ENCODE measurements at places on chromosomes 5 and 9.

DNA sequence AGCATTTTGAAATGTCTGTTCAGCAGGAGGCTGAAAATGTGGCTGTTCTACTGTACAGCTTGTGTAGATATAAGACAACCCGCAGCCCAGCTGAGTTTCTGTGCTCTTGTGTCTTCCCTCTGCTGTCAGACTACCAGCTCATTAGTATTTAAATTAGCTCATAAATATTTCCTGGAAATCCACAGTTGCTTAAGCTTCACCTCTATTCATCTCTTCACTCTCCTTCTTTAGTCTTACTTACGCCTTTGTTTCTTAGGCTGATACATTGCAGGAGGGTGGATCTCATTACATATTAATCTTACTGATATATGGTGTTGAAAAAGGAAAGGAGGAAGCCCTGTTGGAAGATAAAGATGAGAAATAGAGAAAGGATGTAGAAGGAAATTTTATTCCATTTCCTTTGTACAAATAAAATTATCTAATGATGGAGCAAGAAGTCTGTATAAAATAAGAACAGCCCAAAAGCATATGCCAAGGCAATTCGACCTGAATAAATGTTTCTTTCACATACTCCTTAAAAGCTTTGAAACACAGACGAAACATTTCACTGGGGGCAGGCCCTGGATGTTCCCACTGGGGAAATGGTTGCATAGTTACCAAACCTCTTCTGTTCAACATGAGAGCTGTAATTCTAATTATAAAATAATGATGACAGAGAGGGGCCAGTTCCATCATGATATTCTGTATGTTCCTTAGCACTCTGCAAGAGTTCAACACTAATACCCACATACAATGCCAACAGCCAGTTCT, 111.8 kb upstream of the APC start:
- DNase-seq = no peak

DNA sequence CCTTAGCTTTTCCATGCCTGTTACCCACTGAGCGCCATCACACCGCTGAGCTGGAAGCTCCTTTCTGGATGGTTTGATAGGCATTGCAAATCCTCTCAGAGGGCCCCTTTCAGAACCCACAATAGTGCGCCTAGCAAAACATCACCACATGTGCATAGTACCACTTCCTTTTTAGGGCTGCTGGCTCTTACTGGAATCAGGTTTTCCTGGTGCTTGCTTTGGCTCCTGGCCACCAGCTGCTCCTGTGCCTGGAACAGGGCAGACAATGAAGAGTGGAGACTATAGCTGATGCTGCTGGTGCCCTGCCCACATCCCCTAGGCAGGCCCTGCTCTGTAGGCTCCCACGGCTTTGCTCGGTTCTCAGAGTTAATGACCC, 163.6 kb upstream of the SEMA6A start:
- no peak for DNase-seq

GRCh38 chr5:84450617-84451414, 66.1 kb upstream of the EDIL3 start:
- DNase-seq = no peak

GRCh38 chr9:85895685-85896084, 45.3 kb upstream of the NAA35 start:
- DNase-seq = no peak

- DNase-seq = no peak
Observed at GRCh38 chr5:109594217-109594616, 95.5 kb upstream of the MAN2A1 start.

- DNase-seq = no peak
Observed at GRCh38 chr5:178537467-178538371, 52.5 kb downstream of the COL23A1 start.

- DNase-seq = no peak
Observed at GRCh38 chr9:22446950-22447617, 460 bp downstream of the DMRTA1 start.

GRCh38 chr5:39451276-39451941, 26.6 kb upstream of the DAB2 start:
- no peak for DNase-seq

GRCh38 chr5:14790220-14790619, 81.4 kb downstream of the ANKH start:
- DNase-seq = no peak

- DNase-seq = no peak
Observed at GRCh38 chr5:98768160-98768959, 5.1 kb upstream of the RGMB start.

DNA sequence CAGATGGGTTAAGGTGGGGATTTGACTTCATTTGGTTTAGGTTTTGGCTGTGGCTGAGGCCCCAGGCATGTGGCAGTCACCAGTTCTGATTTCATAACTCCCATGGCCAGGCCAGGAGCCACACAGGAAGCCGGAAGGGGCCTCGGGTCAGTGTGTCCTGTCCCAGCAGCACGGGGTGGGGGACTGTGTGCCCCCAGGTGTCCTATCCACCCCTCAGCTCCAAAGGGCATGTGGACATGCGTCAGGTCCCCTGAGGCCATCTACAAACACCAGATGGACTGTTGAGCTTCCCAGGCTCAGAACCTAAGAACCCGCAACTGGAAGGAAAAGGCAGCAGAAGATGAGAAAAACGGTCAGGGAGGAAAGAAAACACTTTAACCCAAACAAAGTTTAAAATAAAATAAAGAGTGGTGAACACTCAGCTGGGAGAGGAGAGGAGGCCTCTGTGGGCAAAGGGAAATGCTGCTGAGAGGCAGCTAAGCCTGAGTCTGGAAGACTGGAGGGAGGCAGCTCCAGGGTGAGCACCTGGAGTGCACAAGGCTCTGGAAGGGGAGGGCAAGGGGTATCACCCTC, 260.8 kb downstream of the AUH start:
- no peak for DNase-seq

DNA sequence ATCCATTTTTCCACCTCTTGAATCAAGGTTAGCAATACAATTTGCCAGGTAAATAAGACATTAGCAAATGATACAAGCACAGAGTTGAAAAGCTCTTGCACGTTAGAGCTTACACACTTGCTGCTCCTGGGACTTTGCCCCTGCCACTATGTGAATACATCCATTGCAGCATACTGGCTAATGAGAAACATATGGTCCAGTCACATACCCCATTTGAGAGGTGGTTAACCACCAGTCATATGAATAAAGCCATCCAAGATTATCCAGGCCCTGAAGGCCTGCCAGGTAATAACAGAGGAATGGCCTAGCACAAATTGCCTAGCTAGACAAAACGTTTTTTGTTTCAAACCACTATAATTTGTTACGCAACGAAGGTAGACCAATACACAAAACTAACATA, 45.8 kb upstream of the FTMT start:
- DNase-seq = no peak

- no peak for DNase-seq
Observed at GRCh38 chr5:34603378-34603777, 52.8 kb upstream of the RAI14 start.

DNA sequence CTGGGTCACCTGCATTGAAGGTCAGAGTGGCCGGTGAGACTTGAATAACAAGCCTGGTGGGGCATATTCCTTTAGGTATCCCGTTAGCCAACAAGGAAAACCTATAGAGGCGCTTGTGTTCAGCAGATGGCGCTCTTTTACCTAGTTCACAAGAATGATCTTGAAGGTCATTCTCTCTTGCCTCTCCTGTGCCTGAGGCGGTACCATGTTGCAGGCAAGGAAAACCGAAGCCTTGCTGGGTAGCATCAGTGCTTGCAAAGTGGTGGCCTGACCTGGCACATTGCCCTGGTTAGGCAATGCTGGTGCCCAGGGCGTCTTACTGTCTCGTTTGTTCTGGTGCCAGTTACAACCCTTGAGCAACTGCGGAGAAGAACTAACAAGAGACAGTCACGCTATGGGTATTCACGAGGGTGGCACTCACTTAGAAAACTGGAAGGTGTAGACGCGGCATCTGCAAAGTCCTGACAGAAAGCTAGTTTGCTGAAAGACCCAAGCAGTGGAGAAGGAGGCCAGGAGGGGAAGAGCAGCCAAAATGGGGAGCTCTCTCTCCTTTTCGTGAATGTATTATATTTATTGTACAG, 56.7 kb downstream of the AOPEP start:
- DNase-seq = no peak

- DNase-seq = no peak
Observed at GRCh38 chr9:135896626-135897025, 10.7 kb downstream of the CAMSAP1 start.

GRCh38 chr5:54518146-54518817, 723 bp downstream of the SNX18 start:
- peak; percentile 30 for DNase-seq

GRCh38 chr9:132935026-132935425, 9.4 kb downstream of the TSC1 start:
- no peak for DNase-seq

- no peak for DNase-seq
Observed at GRCh38 chr9:96126321-96126881, 175.6 kb downstream of the HSD17B3 start.

DNA sequence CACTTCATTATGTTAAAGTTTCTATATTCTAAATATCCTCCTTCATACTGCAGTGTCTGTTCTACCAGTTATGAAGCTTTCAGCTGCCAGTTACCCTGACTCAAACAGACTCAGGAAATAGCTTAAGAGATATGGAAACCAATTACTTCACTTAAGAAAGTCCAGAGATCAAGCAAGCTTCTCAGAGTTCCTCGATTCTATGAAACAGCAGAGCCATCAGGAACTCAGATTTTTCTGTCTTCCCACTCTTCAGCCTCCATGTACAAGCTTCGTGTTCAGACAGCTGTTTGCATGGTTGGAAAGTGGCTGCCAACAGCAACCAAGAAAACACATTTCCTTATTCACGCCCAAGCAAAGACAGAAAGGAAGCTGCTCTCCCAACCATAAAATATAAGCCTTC, 216.1 kb downstream of the ACTL7B start:
- DNase-seq = no peak

DNA sequence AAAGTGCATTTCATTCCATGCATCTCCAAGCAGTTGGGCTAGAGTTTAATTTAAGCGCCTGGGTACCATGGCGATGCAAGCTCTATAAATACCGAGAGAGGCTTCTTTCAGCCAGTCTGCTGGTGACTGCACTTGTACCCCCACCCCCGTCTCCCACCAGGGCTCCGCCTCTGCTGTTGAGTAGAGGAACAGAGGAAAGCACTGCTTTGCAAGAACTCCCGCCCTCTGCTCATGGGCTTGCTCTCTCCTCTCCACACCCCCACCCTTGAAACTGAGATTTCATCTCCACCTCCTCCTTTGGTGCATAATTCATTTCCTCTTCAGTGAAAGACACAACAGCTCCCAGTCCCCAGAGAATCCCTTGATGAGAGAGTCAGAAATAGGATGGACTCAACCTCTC, 5.1 kb upstream of the WWC1 start:
- no peak for DNase-seq

DNA sequence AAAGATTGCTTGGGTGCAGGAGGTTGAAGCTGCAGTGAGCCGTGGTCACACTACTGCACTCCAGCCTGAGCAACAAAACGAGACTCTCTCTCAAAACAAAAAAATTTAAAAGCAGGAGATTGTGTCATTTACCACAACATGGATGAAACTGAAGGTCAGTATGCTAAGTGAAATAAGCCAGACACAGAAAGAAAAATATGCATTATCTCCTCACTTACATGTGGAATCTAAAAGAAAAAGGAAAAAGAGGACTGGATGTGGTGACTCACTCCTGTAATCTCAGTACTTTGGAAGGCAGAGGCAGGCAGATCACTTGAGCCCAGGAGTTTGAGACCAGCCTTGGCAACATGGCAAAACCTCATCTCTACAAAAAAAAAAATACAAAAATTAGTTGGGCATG, 146.8 kb upstream of the DAPK1 start:
- DNase-seq = no peak

GRCh38 chr5:54304040-54304439, 6.3 kb downstream of the ARL15 start:
- no peak for DNase-seq

DNA sequence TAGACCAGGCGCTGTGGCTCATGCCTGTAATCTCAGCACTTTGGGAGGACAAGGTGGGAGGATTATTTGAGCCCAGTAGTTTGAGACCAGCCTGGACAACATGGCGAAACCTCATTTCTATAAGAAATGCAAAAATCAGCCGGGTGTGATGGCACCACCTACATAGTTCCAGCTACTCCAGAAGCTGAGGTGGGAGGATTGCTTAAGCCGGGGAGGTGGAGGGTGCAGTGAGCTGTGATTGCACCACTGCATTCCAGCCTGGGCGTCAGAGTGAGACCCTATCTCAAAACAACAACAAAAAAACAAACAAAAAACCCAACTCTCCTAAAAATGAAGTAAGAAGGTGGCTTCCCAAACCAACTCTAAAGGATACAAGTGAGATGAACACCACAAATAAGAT, 23.0 kb downstream of the IARS1 start:
- no peak for DNase-seq

GRCh38 chr5:181160152-181160754, 12.9 kb downstream of the OR2V2 start:
- peak; percentile 40 for DNase-seq

- DNase-seq = no peak
Observed at GRCh38 chr9:83775932-83776331, 41.6 kb downstream of the GKAP1 start.

DNA sequence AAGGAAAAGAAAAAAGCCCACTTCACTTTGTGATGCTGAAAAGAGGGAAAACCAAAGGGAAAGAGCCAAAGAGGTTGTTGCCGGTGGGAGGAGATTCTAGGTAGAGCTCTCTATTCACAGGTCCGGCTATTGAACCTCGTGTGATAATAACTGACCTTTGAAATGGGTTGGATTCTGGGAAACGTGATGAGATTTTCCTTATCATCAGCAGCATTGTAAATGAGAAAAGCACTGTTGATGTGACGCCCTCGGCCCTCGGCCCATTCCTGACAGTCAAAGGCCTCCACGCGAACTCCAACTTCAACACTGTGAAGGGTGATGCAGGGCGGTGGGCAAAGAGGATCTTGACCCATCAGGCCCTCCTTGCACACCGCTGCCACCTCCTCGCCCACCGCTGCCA, 43.3 kb downstream of the ZCCHC9 start:
- no peak for DNase-seq

- DNase-seq = no peak
Observed at GRCh38 chr5:86757824-86758223, 140.1 kb downstream of the COX7C start.

DNA sequence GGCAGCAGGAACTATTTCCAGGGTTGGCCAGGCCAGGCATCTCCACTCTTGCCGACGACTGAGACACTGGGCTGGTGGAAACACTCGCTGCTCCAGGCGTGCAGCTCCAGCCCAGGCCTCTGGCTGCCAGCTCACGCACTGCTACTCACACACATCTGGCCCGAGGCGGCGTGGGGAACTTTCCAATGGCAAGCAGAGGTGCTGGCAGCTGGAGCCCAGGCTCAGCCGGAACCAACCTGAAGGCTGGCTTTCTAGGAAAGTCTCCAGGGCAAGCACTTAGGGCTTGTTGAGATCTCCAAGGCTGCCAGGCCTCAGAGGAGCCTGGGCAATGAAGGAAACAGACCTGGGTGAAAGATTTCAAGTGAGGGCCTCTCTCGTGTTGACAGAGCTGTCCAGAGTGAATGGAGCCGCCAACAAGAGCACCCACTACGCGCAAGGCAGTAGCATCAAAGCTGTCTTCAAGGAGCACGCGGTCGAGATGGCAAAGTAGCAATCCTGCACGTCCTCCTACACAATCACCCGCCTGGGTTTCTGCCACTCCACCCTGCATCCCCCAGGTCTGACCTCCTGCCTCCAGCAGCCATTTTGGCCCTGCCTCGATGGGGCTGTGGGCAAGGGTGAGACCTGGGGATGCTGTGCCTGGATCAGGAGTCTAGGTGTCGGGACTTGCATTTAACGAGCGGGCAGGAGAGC, 14.4 kb downstream of the SH3PXD2B start:
- no peak for DNase-seq
